ENCODE measurements at places on chromosomes 2 and 18. TPM values are rescaled to one million over a fixed set of nuclear protein-coding genes. Genes with fewer than 3 reads are reported as not detected.

Gene RAX
- total RNA-seq: not detected

Gene CNGA3
- total RNA-seq: not detected

Gene WDR54
- 1.3 TPM for total RNA-seq

Gene ANKRD30B
- not detected for total RNA-seq

Gene CDH2
- total RNA-seq: 2.1 TPM

Gene HRH4
- total RNA-seq: 0.10 TPM

Gene SLC1A4
- total RNA-seq: 13.9 TPM

Gene INPP5D
- total RNA-seq: 3.2 TPM

All from psoas muscle (tissue), 8 donors.